ENCODE measurements at places on chromosomes 6 and 20. TPM values are rescaled to one million over a fixed set of nuclear protein-coding genes. Genes with fewer than 3 reads are reported as not detected.

The RBPJL gene
- total RNA-seq, result not detected

The FERMT1 gene
- 6.4 TPM for total RNA-seq

The TINAG gene
- not detected for total RNA-seq

The TSHZ2 gene
- 3.1 TPM for total RNA-seq

The ENPP5 gene
- total RNA-seq, result 3.6 TPM

The VSTM2L gene
- 2.1 TPM for total RNA-seq

The TRIM40 gene
- total RNA-seq, result not detected

The SPATS1 gene
- not detected for total RNA-seq

The DNAAF9 gene
- total RNA-seq, result 24.7 TPM

The CBLN4 gene
- not detected for total RNA-seq

The TREM1 gene
- total RNA-seq, result 1.5 TPM

The ADAT2 gene
- 4.1 TPM for total RNA-seq

The PSMB9 gene
- 13.4 TPM for total RNA-seq

The LZTS3 gene
- 7.5 TPM for total RNA-seq

The BFSP1 gene
- 1.3 TPM for total RNA-seq

The WFDC5 gene
- total RNA-seq, result not detected

The RRAGD gene
- total RNA-seq, result 3.8 TPM

The GPX5 gene
- total RNA-seq, result not detected

The PKIB gene
- total RNA-seq, result 6.5 TPM

The POM121L2 gene
- not detected for total RNA-seq

The RNASET2 gene
- 43.3 TPM for total RNA-seq

The RNF5 gene
- 20.5 TPM for total RNA-seq

The SNX21 gene
- total RNA-seq, result 64.4 TPM

The TRIM10 gene
- total RNA-seq, result not detected

The SLPI gene
- total RNA-seq, result 0.52 TPM

The OXT gene
- total RNA-seq, result not detected

The TDRD6 gene
- total RNA-seq, result 0.13 TPM

The PSORS1C1 gene
- 3.6 TPM for total RNA-seq

The TRIM15 gene
- not detected for total RNA-seq

The MATN4 gene
- total RNA-seq, result not detected

The PRSS35 gene
- total RNA-seq, result 4.2 TPM

The MYBL2 gene
- total RNA-seq, result 1.3 TPM

Data from smooth muscle cell of the pulmonary artery (primary cell).